ENCODE measurements at places on chromosomes 12 and 14.

GRCh38 chr12:25713264-25713663 is 160.2 kb upstream of the LMNTD1 start:
- no peak for DNase-seq

DNA sequence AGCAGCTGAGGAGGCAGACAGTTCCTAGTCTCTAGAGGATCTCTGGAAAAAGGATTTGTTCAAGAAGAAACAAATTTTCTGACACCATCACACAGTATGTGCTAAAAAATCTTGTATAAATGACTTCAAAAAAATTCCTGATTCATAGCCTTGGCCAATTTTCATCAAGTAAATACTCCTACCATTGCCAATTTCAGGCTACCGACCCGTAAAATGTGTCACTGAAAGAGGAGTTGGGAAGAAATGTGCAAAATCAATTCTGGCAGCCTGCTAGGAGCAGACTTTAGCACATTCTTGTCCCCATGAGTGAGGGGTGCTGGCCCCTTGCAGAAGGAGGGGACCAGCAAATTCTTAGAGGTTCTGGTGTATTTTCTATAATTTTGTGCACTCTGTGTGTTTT is 109.4 kb downstream of the TMEM30B start:
- no peak for DNase-seq

GRCh38 chr12:7959701-7960121 is 23.7 kb upstream of the SLC2A3 start:
- peak; percentile 41 for DNase-seq

GRCh38 chr12:55143566-55143870 is 17.3 kb downstream of the OR9K2 start:
- DNase-seq, result no peak

GRCh38 chr12:96327346-96327745 is 72.9 kb downstream of the CDK17 start:
- DNase-seq, result no peak

- DNase-seq, result no peak
Measured at GRCh38 chr12:74227846-74228545, 309.6 kb upstream of the ATXN7L3B start.

DNA sequence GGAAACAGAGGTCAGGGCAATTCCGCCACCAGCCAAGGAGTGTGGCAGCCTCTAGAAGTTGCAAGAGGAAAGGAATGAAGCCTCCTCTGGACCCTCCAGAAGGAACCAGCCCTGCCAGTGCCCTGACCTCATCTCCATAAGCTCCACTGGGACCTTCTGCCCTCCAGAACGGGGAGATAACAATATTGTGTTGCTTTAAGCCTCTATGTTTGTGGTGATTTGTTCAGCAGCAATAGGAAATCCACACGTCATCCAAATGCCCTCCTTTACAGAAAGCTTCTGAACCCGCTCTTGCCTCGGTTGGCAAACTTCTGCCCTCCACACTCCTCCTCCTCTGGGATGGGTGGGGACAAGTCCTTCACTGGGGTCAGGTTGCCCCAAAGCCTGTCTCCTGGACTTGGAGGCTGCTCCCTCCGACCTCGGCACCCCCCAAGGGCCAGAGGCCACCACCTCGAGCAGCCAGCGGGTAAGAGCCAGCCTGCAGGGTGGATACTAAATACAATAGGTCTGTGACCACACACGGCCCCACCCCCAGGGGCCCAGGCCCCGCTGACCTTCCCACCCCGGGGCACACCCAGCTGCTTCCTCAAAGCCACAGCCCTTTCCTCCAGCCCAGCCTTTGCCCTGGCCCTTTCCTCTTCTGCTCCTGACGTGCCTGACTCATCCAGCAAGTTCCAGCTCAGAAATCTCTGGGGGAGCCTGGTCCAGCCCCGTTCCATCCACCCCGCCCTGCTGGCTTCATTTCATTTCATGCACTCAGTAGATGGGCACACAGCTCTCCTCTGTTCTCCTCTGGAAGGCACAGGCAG is 58.7 kb upstream of the NCOR2 start:
- DNase-seq, result no peak

- DNase-seq, result no peak
Measured at GRCh38 chr14:58599707-58600106, 38.1 kb upstream of the DACT1 start.

GRCh38 chr12:43402436-43402835 is 149.6 kb downstream of the ADAMTS20 start:
- no peak for DNase-seq

- DNase-seq, result no peak
Measured at GRCh38 chr12:16881986-16882570, 276.1 kb upstream of the LMO3 start.
